ENCODE measurements at places on chromosomes 7 and 10. TPM values are rescaled to one million over a fixed set of nuclear protein-coding genes. Genes with fewer than 3 reads are reported as not detected.

DNA sequence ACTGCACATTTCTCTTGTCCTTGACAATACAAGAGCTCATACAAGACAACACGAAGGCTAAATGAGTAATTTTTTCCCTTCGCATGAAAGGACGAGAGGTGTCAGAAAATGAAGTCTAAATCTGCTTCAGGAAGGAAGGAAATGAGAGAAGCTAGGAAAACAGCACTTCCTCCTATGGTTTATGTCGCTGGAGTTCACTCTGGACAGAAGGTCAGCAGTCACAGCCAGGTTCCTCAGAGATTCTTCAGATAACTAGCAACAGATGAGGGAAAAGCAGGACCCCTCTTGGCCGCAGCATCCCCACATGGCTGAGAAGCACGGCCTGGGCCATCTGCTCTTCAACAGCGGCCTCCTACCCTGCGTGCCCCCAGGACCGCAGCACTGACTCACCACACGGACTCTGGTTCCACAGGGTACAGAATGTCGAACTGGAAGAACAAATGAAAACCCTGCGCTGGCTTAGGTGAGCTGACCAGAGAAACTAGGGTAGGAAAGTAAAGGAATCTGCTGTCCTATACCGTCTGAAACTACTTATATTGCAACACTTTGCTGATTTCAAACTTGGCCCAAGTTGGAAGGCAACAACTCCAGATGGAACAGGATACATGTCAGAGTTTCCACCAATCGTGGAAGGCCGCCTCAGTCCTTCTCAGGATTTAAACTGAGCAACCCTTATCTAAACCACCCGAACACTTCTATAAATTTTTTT is 26.3 kb downstream of the DNMBP start:
- no peaks in the 10 kb centered on the region for H3K36me3 ChIP-seq
- no peaks in the 10 kb centered on the region for H3K27me3 ChIP-seq
- DNase-seq = peak; percentile 79
- peak overlapping the region; percentile 54 for H3K27ac ChIP-seq
- H3K4me1 ChIP-seq = peaks cover 20% of the 10 kb centered on the region

GRCh38 chr10:62095181-62096122 is 173.2 kb downstream of the RTKN2 start:
- H3K4me3 ChIP-seq = no peak overlapping the region
- peaks cover 39% of the 10 kb centered on the region for H3K4me1 ChIP-seq
- no peaks in the 10 kb centered on the region for H3K27me3 ChIP-seq
- DNase-seq = peak; percentile 69
- peaks cover 45% of the 10 kb centered on the region for H3K36me3 ChIP-seq

DNA sequence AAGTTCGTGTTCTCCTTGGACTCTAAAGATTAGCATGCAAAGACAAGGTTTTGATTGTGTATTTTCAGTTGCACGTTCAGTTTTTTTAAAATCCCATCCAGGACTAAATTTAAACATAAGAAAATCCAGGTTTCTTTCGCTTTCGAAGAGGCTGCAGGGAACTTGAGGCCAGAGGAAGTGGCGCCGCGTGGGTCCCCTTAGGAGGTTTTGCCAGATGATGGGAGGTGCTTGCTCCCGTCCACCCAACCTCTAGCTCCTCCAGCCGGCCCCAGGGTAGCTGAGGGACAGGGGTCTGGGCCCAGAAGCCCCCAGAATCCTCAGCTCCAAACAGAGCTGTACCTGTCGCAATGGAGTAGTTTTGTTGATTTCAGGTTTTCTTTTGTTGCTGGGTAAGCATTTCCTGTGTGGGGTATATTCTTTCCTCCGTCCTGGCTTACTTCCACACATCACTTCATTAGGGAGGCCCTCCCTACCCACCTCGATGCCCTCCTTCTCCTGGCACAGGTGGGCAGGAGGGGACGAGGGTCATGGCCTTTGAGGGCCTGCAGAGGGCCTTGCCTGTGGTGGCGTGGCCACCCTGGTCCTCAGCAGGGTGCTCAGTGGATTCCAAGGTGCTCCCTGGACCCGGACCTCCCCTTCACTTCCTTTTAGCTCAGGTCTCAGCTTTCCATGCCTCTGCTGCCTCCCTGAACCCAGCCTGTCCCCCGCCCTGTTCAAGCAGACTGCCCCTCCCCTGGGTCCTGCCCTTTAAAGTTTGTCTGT is 32.6 kb downstream of the LHPP start:
- H3K36me3 ChIP-seq = no peaks in the 10 kb centered on the region
- H3K4me3 ChIP-seq = no peak overlapping the region
- H3K4me1 ChIP-seq = no peaks in the 10 kb centered on the region
- no peaks in the 10 kb centered on the region for H3K27me3 ChIP-seq

GRCh38 chr10:87862679-87863052 is 667 bp downstream of the KLLN start:
- DNase-seq = peak; percentile 57
- H3K4me3 ChIP-seq = peak overlapping the region; percentile 73

GRCh38 chr10:91493313-91493712 is 83.2 kb downstream of the HECTD2 start:
- H3K4me1 ChIP-seq = peaks cover 3% of the 10 kb centered on the region
- no peaks in the 10 kb centered on the region for H3K27me3 ChIP-seq
- no peak overlapping the region for H3K27ac ChIP-seq
- H3K4me3 ChIP-seq = no peak overlapping the region

DNA sequence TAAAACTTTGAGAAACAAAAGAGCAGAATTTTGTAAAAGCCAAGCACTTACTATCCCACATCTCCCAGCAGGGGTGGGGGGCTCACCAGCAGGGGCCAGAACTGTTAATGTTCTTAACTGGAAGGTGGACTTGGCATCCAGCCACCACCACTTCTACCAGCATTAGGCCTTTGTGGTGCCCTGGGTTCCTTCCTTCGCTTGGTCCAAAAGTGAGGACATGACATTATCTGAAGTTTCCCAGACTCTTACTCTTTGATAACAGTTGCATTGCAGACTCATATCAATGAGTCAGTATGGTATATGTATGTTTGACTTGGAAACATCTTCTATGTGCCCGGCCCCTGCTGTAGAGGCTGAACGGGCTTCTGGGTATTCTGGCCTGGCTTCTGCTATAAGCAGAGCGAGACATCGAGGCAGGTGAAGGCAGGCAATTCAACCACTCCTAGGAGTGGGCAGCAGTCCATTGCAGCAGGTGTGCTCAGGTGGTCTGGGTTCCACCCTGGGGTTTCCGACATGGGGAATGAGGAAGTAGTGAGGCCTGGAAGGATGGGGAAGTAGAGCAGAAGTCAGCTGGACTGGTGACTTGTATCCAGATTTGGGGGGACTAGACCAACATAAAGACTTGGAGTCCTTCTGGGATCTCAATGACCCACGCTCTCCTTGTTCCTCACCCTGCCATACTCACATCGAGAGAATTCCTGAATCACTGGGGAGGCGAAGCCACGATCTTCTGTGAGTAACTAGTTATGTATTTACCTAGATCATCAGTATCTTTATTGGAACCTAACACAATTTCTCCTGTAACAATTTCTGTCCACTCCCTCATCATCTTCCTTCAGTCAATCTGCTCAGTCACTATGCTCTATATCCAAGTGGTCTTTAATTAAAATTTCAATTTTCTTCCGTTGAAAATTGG is 4.1 kb downstream of the ZNF777 start:
- peaks cover 5% of the 10 kb centered on the region for H3K4me1 ChIP-seq
- no peaks in the 10 kb centered on the region for H3K27me3 ChIP-seq
- no peak overlapping the region for H3K27ac ChIP-seq

The CUZD1 gene
- total RNA-seq = 0.56 TPM

The UMAD1 gene
- total RNA-seq = 9.2 TPM

All from IMR-90 (cell line).